Left lobe of liver (tissue), 2 donors: ENCODE measurements at places on chromosomes 4 and X. TPM values are rescaled to one million over a fixed set of nuclear protein-coding genes. Genes with fewer than 3 reads are reported as not detected.
A peak's percentile ranks its signal among the peaks of the same experiment; 100 is the strongest.

- no peak for DNase-seq
These were observed 333.3 kb downstream of the PDGFC start for GRCh38 chr4:156638334-156638733.

Gene RTL5
- 3.1 TPM for total RNA-seq

Gene IGSF1
- total RNA-seq = 0.40 TPM

Gene BMPR1B
- 0.93 TPM for total RNA-seq

Gene ARSD
- total RNA-seq = 35.4 TPM

GRCh38 chrX:139203651-139204570 is 326.6 kb upstream of the F9 start:
- DNase-seq = peak; percentile 38

DNA sequence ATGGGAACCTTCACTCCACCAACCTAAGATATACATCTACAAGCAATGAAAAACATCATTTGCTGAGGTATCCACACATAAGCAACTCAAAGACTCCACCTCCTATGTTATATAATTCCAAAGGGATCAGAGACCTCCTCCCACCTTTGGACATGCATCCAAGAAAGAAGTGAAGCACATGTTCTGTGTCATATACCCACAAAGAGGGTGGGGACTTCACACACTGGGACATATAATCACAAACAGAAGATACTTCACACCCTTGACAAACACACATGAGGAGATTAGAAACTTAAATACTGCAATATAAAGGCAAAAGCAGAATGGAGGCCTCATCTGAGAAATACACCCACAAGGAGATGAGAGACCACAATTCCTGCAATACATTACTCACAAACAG is 25.4 kb downstream of the SUV39H1 start:
- no peak for DNase-seq

Gene PAK3
- 0.83 TPM for total RNA-seq

DNA sequence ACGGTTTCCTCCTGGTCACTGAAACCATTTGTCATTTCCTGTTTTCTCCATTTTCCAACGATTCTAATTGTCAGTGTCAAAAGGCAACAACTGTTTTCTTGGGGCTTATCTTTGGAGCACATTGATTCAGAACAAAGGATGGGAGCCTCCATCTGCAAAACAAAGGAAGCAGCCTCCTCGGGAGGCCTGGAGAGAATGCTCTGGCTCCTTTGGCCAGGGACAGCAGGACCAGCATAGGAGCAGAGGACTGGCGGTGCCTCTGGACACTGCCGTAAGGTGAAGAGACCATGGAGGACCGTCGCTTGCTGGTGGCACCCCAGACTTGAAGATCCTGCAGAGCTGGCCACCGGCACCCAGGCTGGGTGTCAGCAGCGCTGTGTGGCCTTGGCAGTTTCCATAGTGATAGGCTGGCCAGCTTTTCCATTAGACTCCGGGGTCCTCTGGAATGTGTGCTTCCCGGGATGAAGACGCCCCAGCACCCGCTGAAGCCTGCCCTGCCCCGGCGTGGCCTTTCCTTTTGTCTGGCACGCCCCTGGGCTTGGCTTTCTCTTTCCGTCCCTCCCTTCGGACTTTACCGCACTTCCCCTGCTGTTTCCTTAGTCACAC is 61.1 kb upstream of the MTM1 start:
- DNase-seq = peak; percentile 54

DNA sequence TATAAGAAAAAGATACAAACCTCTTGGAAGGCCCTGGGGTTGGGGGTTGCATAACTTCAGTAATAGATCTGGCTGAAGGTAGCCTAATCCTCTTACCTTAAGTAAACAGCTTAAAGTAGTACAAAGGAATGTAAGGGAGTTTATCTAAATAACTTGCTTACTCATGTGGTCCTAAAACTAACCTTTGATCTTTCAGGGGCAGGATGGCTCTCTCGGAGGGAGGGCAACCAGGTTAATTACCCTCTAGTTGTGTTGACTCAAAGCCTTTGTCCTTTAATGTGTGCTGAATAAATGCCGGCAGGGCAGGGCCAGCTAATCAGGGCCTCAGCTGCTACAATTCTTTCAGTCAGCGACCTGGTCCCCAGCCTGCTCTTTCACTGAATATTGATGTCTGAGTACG is 822.0 kb upstream of the SLIT2 start:
- no peak for DNase-seq

GRCh38 chrX:56618323-56618722 is 54.9 kb downstream of the UBQLN2 start:
- DNase-seq = no peak

DNA sequence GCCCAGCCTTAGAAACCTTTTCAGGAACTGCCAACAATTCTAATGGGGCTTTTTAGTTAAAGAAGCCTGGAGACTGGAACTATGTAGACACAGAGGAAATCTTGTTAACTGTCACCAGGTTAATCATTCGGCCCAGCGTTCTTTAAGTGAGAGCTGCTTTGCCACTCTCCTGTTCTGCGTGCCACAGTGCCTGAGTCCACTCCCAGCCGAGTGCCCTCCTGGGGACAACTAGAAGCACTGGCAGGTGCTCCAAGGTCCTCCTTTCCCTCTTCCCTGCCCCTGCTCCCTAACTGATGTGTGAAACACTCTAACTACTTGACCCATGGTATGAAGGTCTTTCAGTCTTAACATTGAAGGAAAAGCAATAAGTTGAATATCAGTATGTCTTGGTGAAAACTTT is 151.2 kb upstream of the TLL1 start:
- DNase-seq = no peak

DNA sequence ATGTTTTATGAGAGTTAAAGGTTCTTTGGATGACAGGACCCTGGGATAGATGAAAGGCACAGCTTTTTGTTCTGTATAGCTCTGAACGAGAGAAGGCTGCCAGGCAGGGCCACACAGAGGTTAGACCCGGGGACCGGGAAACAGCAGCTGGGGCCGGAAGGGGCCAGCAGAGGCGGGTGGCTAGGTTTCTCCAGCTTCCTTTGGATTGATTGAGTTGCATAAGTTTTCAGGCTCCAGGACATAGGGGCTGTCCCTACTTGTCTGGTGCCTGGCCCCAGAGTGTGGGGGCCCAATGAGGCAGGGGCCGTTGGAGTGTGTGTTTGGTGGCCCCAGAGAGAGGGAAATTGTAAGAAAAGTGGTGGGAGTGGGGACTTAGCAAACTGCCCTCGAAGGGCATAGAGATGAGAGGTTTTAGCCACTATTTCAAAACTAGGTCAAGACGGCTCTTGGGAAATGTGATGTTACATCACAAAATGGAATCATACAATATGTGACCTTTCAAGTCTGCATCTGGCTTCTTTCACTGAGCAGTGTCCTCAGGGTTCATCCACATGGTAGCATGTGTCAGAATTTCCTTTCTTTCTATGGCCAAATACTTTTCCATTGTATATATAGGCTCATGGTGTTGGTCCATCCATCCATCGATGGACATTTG is 3.7 kb downstream of the ZFP92 start:
- DNase-seq = no peak

DNA sequence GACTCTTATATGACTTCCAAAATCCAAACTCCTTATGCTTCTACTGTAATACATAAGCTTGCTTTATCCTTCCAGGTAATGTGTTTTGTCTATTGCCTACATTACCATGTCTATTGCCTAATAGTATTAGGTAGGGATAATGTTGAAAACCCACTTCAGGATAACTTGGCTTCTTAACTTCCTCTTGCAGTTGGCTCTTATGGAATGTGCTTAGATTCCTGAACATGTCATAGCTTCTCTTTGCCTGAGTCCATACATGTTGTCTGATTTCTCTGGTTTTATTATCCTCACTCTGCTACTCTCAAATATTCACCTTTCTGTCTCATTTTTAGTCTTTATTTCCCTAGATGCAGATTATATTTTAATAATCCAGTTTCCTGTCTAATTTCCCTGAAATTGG is 599.9 kb downstream of the IL15 start:
- DNase-seq = no peak

GRCh38 chr4:108391701-108392455 is 223.1 kb upstream of the LEF1 start:
- DNase-seq = no peak

DNA sequence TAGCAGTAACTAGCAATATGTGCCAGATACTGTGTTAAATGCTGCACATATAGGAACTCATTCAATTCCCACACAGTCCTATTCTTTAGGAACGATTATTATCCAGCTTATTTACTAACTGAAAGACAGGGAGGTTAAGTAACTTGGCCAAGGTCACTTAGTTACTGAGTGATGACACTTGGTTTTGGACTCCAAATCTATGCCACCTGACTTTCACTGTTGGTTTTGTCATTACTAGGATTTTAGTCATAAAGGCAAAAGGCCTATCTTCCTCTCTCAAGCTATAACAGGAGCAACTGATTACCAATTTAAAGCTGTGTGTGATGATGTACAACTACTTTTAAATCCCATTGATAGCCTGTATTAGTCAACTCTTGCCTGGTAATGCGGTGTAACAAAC is 138.9 kb upstream of the STX18 start:
- no peak for DNase-seq

Gene TGIF2LX
- total RNA-seq = not detected

DNA sequence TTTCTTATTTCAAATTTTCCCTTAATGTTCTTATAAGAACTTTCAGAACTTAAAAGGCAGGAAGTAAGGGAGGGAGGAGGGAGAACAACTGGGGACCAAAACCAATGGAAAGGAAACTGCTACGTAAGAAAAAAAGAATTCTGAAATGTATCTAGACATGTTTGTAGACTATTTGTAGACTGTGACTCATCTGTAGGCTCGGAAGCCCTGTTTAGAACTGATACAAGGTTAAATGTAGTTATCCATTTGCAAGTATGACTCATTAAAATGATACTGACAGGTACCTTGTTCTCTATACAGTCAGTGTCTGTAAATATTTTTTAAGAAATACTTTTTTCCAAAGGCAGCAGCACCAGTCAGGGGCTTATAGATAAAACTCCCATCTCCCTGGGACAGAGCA is 202.0 kb downstream of the DHX15 start:
- DNase-seq = no peak

GRCh38 chrX:144916785-144917184 is 330.5 kb upstream of the SPANXN1 start:
- DNase-seq = no peak

DNA sequence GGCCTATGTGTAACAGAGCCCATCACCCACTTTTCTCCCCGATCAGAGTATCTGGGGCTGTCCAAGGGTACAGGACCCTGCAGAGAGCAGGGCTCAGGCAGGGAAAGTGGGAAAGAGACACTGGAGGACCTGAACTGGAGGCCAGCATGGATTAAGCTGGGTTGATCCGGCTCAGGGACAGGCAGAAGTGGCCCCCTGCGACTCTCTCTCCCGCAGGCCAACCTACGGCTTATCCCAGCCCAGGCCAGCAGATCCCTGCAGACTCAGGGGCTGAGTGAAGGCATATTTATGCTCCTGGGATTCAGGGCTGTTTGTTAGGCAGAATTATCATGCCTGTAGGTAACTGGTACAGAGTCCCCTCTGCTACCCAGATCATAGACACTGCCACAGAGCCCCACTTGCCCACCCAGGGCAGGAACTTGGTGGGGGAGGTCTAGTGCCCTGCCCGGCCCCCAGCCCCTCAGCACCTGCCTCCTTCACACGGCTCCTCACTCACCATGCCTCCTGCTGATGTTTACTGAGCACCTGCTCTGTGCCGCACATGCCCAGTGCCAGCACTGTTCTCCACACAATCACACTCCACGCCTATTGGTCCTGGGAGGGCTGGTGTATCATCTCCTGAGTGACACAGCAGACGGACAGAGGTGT is 87.3 kb downstream of the ADRA2C start:
- DNase-seq = no peak

DNA sequence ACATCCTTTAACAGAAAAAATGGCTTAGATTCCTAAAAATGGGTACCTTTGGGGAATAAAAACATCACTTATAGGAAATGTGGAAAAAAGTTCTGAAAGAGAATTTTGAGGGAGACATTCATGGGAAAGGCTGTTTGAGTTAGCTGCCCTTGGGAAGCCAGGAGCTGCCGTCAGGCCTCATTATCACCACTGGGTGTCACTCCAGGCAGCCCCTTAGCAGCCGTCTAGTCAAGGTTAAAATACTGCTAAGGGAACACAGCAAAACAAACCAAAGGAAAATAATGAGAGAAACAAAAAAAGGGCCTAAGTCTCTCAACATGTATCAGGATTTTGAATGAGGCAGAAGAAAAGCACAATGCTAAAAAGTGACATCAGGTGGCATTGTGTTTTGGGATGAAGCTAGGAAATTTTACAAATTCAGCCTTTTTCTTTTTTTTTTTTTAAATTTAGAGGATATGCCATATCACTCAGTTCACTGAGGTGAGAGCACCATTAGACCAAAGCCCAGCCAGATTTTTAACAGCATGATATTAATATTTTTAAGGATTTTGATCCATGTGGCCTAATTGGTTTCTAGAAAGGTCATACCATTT is 235.3 kb downstream of the GPAT3 start:
- no peak for DNase-seq

- DNase-seq = no peak
These were observed 188.1 kb downstream of the ASMT start for GRCh38 chrX:1802912-1803311.

Gene GPRASP1
- 1.4 TPM for total RNA-seq

Gene AFF2
- total RNA-seq = 0.13 TPM

Gene GPM6B
- 0.48 TPM for total RNA-seq

Gene SATL1
- not detected for total RNA-seq

DNA sequence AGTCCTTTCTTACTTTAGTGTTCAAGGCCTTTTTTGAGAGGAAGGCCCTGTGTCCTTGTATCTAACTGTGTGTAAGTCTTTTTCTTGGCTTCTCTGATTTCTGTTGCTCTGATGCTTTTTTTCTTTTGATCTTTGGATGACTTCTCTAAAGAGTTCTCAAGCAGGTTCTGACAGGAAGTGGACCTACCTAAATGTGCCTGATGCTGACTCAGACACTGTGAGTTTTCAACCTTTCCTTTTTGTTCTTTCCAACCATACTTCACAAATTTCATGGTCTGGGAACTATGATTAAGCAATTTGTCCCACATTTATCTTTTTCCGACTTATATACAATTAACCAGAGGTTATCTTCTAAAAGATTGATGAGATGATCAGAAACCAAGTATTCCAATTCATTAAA is 96.5 kb downstream of the SYTL5 start:
- no peak for DNase-seq

DNA sequence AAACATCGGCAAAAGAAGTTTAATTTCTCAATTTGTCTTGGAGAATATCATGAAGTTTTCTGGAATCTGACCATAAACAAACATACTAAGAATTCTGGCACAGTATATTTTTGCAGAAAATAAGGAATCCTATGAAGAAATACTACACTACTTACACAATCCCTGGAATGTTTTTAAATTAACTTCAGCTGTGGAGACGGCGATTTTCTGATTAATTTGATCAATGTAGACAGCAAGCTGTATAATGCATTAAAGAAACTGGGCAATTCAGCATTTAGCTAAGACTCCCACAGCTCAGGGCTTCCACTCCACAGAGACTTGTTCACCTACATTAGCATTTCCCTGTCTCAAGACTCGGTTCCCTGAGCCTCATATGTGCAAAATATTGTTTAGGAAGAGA is 12.2 kb downstream of the EGFL6 start:
- DNase-seq = no peak

DNA sequence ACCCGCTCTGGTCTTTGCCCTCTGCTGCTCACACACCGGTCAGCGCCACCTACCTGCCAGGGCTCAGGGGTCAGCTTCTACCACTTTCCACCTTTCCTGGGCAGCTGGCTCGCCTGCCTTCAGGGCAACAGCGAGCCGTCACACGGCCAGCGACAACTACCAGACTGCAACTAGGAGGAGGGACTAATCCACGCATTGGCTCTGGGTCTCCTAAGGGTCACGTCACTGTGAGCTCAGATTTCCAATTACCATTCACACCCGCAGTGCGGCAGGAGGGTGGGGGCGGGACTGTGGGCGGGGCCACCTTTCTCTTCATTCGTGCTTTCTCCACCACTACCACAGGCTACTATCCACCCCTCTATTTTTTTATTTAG is at the start of gene BEX5:
TSS of gene BEX5 (minus strand) at position 172 of the 374 bp plus-strand sequence. CDS start 1,712 bp downstream, outside the sequence.
- peak; percentile 51 for DNase-seq
